ENCODE measurements at places on chromosomes 13 and 19. TPM values are rescaled to one million over a fixed set of nuclear protein-coding genes. Genes with fewer than 3 reads are reported as not detected.

The TINCR gene
- 2.3 TPM for total RNA-seq

The CKM gene
- total RNA-seq, result not detected

The STARD13 gene
- total RNA-seq, result 6.5 TPM

The IPO5 gene
- total RNA-seq, result 122 TPM
